A549 treated with GW870086 at 1 μM for 4 hours (cell line): ENCODE measurements at places on chromosomes 7 and 10. TPM values are rescaled to one million over a fixed set of nuclear protein-coding genes. Genes with fewer than 3 reads are reported as not detected.

MRPS16 gene
- 115 to 196 TPM (median 180 TPM) in 5 replicates for total RNA-seq

MEOX2 gene
- total RNA-seq, result not detected in 5 replicates

WDFY4 gene
- not detected in 5 replicates for total RNA-seq

SEMA3D gene
- 0.03 to 0.09 TPM (median 0.08 TPM) in 4 of 5 replicates, not detected in the other for total RNA-seq

NEUROD6 gene
- not detected in 5 replicates for total RNA-seq
